CD4-positive, alpha-beta T cell treated with Interleukin-6 at 100 ng/mL for 8 hours (primary cell): ENCODE measurements at places on chromosomes 5 and 9.

DNA sequence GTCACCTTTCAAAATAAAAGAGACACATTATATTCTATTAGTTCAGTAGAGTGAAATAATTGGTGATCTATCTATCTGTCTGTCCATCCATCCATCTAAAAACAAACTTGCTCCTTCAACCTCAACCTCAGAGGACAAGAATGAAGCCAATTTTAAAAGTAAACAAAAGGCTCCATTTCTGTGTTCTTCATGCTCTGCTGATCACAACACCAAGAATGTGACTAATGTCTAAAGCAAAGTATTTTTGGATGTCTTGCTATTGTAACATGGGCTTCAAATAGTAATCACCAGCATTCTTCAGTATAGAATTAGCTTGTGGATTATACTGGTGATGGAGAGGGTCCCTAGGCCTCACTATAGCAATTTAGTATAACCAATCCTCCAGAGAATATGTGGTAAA is 1304.4 kb downstream of the MAT2B start:
- DNase-seq: no peak

DNA sequence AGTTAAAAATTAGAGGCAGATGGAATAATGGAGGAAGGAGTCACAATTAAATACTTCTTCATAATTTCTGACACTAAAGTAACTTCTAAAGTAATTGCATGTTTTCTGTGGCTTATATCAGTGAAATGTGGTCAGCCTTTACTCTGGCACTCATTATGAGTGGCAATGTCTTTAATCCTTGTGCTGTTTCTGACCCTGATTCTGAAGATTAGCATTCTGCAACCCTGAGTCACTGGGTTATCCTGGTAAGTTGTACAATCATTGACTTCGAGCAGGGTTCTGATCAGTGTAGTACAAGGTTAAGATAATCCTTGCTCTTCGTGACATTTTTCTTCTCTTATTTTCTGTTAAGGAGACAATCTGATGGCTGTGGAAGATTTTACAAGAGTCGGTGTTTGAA is 379.4 kb upstream of the RORB start:
- DNase-seq: no peak

DNA sequence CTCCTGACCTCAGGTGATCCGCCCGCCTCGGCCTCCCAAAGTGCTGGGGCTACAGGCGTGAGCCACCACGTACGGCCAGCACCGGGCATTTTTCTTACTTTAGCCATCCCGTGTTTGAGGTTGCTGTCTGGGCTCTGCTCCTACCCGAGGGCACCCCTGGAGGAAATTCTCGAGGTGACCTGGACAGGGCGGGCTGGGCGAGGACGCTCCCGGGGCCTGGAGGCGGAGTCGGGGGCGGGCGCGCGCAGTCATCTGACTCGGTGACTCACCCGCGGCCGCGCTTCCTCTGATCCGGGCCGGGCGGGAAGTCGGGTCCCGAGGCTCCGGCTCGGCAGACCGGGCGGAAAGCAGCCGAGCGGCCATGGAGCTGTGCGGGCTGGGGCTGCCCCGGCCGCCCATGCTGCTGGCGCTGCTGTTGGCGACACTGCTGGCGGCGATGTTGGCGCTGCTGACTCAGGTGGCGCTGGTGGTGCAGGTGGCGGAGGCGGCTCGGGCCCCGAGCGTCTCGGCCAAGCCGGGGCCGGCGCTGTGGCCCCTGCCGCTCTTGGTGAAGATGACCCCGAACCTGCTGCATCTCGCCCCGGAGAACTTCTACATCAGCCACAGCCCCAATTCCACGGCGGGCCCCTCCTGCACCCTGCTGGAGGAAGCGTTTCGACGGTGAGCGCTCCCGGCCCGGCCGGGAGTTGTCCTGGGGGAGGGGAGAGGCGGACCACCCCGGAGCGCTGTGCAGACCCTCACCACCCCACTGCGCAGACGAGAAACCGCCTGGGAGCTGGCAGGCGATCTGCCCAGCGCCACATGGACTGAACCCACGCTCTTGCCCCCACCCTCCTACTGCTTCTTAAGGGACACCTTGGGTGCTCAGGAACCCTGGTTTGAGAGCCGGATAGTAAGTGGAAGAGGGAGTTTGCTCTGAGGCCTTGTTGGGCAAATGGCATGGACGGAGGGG is at the start of gene HEXB:
Gene HEXB (plus strand): TSS at position 334 of the 952 bp plus-strand sequence. CDS start 28 bp downstream, at position 362.
- DNase-seq: peak; percentile 81

DNA sequence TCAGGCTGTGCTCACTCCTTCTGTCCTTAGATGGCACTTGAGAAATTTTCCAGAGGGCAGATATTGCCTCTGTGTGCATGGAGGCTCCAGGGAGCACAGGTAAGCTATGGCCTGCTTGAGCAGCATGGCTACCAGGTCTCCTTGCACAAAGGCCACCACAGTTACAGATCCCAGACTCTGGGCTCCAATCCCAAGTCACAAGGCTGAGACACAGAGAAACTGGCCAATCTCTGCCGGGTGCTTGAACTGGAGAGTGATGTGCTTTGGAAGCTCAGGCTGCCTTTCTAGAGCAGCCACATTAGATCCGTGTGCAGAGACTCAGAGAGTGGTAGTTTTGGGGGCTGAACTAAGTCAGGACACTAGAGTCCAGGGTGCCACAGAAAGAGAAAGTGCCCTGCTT is 145.7 kb downstream of the SEMA6A start:
- no peak for DNase-seq

DNA sequence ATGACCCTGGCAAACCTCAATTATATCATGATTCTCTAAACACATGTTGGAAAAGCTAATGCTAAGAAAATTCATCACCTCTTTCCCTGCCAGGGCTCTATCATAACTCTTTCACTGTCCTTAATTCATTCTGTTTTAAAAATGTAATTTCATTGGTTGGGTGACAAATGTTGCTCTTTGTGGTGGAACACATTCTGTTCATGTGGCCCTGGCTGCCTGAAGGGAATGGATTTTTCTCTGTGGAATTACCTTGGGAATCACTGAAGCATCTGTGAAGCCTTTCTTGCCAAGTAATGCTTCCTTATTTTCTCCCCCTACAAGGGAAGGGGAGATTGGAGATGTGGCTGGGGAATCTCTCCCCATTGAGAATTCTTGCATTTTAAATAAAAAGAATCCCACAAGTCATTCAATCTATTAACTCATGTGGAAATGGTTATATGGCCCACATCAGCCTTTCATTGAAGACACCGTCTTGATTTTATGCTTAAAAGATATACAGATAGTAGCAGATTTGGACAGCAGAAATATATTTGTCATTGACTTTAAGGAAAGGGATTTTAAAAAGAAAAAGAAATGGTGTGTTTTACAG is 201.8 kb upstream of the NMUR2 start:
- no peak for DNase-seq

DNA sequence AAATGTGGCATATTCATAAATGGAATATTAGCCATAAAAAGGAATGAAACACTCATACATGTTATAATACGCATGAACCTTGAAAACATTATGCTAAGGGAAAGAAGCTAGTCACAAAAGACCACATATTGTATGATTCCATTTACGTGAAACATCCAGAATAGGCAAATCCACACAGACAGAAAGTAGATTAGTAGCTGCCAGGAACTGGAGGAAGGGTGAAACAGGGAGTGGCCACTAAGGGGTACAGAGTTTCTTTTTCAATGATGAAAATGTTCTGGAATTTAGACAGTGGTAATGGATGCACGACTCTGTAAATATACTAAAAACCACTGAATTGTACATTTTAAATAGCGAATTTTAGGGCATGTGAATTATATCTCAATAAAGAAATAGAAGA is 39.4 kb downstream of the STRBP start:
- DNase-seq: no peak

DNA sequence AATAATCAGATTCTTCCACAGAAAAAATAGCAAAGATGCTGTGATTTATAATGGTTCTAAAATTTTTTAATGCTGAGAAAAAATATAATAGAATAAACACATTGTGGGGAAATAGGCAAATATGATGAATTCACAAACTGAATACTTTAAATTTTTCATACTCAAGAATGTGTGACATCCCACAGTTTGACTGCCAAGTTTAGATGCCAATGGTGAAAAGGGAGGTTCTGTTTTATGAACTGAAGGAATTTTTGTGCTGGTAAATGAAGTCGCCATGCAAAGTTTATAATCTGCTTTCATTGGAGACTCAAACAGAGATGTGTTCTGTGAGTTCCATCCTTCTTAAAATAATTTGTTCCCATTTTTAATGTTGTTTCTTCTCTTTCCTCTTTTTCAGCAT is 367.5 kb upstream of the ADAMTS16 start:
- no peak for DNase-seq

- peak; percentile 6 for DNase-seq
Observed at GRCh38 chr5:133287500-133287899, 235.7 kb downstream of the HSPA4 start.

DNA sequence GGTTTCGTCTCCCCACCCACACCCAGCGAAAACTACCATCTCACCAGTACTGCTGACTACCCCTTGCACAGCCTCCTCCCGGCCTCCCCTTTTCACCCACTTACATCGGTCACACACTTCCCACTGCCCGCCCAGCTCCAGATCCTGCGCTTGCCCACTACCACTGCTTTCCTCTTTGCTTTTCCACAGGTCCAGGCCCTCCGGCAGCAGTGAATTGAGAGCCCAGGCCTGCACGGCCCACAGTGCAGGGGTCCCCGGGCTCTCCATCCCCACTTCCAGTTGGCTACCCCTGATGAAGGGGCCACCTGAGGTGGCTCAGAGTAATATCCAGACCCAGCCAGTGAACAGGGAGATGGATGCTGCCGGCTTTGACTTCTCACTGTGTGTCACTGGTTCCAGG is 120.2 kb upstream of the FSTL4 start:
- DNase-seq: no peak

DNA sequence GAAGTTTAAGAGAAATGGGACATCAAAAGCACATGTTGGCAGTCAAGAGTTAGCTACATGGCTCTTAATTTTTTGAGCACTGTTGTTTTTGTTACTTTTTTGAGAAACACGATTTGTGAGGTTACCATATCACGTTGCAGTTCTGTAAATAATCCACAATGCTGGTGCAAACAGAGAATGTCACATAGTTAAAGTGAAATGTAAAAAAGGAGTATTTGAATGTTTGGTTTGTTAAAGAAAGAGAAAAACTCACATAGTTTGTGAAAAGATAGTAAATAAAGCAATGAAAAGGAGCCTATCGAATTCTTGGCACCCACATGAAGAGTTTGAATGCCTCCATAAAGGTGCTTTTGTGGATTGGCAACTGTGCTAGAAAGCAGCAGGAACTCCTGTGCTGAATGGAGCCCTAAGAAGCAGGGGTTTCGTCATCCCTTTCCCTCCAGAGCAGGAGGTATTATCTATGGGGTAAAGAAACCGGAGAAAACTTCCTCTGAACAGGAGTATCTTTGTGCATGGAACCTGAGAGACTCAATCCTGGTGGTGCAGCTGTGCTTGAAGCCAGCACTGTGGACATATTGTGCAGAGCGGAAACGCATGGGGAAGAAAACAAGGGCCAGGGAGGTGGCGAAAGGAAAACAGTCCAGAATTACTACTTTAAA is 148.5 kb upstream of the OTULINL start:
- no peak for DNase-seq

- no peak for DNase-seq
Observed at GRCh38 chr9:16817002-16817401, 53.5 kb downstream of the BNC2 start.

DNA sequence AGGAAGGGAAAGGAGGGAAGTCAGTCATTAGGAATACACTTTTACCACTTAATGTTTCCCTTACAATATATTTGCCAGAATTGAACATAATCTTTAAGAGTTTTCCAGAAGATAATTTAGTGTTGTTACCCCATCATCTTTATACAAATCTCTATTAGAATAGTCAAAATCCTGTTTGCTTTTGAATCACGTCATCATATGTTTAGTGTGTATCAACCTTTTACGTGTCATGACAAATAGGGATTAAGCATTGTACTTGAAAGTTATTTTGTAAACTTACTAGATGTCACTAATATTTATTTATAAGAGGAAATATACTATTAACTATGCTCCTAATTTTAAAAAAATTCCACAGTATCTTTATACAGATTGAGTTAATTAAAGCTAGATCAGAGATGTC is 1899.5 kb downstream of the MAT2B start:
- no peak for DNase-seq
